Spleen (tissue), 13 donors: ENCODE measurements at places on chromosomes 11 and 22. TPM values are rescaled to one million over a fixed set of nuclear protein-coding genes. Genes with fewer than 3 reads are reported as not detected.

Gene MUC6
- total RNA-seq: not detected

Gene ADM
- 32.6 TPM for total RNA-seq

Gene GLYAT
- not detected for total RNA-seq

Gene CCDC188
- 0.69 TPM for total RNA-seq

Gene CYB5R2
- total RNA-seq: 4.8 TPM

Gene MYOD1
- not detected for total RNA-seq

Gene MPPED2
- total RNA-seq: 12.6 TPM

Gene C11orf91
- total RNA-seq: not detected

Gene JAML
- total RNA-seq: 116 TPM

Gene KREMEN1
- total RNA-seq: 29.0 TPM

Gene SYT13
- 0.64 TPM for total RNA-seq

Gene POU2AF2
- not detected for total RNA-seq

DNA sequence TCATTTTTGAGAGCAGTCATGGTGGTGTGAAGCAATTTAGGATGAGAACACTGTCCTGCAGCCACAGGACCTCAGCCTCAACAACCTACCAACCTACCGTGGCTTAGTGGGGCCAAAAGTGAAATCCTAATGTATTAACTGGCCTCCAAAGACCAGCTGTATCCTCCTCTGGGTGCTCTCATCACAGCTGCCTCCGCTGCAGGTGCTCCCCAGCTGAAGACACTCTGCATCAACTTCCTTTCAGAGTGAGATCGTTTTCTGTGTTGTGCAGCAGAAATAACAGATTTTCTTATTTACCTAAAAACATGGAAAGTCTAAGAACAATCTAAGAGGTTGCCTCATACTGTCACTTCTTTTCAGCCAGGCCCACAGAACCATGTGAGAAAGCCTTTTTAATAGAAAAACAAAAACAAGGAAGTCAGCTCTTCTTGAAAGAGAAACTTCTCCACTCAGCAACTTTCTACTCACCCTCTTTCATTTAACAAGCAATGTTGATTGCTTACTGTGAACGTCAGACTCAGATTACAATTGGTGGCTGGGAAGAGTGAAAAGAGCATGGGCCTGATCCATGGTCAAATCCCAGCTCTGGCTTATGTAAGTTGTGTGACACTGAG, 136.1 kb downstream of the TENM4 start:
- no peak for DNase-seq

- no peak for DNase-seq
These were observed 10.2 kb upstream of the NECTIN1 start for GRCh38 chr11:119739021-119739703.

GRCh38 chr11:105034813-105035620, at the start of gene CASP1:
CASP1 (minus strand) TSS chr11:105035144; CDS start chr11:105035113, 31 bp downstream.
- DNase-seq: no peak

DNA sequence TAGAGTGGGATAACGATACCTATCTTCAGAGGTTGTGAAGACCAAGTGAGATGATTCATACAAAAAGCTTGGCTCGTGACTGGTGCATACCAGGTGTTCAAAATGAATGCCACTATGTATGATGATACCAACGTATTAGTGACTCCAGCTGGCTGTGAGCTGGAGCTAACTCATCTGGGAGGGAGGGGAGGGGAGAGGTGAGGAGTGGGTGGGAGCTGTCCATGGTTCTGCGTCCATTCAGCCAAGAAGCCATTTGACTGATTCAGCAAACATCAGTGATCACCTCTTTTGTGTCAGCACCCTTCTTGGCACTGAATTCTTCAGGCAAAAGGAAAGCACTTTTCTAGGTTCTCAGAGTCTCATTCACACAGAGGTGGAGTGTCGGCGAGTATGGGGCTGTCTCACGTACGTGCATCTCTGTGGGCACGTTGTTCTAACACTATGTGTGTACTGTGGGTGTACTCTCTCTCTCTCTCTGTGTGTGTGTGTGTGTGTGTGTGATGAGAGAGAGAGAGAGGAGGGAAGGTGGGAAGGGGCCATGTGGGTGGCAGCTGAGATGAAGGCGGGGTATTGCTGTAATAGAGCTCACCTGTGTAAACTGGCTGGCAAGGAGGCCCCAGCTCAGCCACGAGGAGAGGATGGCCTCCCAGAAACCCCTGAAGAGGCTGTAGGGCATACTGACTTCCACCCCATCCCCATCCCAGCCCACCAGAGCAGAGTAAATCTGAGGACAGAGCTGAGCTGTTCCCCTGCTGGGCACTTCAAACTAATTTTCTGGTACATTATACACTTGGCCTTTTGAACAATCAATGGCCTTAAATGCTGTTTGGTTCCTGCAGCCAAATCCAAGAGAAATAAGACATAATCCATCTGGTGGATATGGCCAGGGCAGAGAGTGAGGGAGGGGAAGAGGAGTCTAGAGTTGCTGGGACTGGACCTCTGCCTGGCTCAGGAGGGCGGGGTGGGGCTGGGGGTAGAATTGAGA, 96.1 kb upstream of the THY1 start:
- DNase-seq: no peak

- DNase-seq: no peak
These were observed 848 bp downstream of the HEPN1 start for GRCh38 chr11:124919898-124920297.

DNA sequence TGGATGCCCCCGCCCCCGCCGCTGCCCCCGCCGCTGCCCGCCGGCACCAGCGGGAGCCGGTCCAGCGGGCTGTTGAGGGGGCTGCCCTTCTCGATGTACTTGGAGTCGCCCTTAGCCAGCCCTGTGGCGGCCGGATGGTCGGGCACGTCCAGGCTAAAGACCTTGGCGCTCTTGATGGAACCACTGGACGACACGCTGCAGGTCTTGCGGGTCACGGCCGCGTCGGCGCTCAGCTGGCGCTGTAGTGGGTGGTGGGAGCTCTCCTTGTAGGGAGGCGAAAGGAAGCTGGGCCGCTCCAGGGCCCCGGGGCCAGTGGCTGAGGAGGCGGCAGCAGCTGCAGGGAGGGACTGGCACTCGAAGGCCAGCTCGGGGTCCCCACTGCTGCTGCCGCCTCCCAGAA, 53.8 kb downstream of the ELFN2 start:
- DNase-seq: no peak

- DNase-seq: no peak
These were observed 104.3 kb downstream of the GAB2 start for GRCh38 chr11:78313181-78313795.

DNA sequence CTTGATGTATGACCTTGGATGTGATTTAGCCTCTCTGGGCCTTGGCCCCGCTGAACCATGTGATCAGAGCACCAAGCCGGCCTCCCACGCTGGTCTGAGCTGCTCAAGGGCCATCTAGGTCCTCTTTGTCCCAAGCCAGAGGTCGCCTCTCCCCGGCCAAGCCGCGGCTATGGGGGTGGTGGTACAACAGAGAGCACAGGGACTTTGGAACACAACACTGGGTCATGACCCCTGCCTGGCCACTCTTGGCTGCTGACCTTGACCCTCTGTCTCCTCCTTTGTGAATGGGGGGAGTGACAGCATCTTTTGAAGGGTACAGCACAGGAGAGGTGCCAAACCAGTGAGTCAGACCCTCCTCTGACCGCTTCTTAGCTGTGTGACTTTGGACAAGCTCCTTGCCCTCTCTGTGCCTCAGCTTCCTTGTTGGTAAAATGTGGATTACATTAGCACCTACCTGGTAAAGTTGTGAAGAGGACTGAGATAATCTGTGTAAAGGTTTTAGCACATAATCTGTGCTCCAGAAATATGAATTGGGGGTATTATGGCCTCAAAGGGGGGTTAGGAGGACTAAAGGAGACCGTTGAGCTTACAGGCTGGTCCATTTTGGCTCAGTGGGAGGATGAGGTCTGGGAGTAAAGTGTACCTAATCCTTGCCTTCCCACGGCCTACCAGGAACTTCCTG, 4.7 kb downstream of the SCYL1 start:
- no peak for DNase-seq

GRCh38 chr11:47534704-47535251, 18.2 kb downstream of the CELF1 start:
- no peak for DNase-seq

DNA sequence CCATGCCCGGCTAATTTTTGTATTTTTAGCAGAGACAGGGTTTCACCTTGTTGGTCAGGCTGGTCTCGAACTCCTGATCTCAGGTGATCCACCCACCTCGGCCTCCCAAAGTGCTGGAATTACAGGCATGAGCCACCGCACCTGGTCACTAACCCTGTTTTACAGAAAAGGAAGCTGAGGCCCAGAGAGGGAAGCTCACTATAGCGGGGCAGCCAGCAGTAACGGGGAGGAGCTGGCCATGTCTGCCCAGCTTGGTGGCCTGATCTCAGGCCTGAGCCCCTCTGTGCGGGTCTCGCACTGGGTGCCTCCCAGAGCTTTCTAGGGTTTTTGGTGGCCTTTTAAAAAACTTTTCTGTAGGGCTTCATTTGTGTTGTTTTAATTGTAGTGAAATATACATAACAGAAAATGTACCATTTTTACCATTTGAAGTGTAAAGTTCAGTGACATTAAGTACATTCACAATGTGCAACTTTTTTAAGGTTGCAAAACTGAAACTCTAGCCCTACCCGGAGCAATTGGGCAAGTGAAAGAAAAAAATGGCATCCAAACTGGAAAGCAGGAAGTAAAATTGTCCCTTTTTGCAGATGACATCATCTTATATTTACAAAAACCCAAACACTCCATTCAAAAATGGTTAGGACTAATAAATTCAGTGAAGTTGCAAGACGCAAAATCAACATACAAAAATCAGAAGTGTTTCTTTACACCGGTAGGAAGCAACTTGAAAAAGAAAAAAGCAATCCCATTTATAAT, 14.5 kb upstream of the CYTH4 start:
- DNase-seq: peak; percentile 78

GRCh38 chr11:124837491-124837856, 27.8 kb upstream of the ROBO3 start:
- DNase-seq: no peak

- no peak for DNase-seq
These were observed 502.1 kb downstream of the ETS1 start for GRCh38 chr11:128085276-128085675.

- DNase-seq: peak; percentile 99
These were observed at the start of gene FAM168A for GRCh38 chr11:73597956-73598718. FAM168A (minus strand) TSS chr11:73598112; CDS start chr11:73468474, 129,638 bp downstream.

DNA sequence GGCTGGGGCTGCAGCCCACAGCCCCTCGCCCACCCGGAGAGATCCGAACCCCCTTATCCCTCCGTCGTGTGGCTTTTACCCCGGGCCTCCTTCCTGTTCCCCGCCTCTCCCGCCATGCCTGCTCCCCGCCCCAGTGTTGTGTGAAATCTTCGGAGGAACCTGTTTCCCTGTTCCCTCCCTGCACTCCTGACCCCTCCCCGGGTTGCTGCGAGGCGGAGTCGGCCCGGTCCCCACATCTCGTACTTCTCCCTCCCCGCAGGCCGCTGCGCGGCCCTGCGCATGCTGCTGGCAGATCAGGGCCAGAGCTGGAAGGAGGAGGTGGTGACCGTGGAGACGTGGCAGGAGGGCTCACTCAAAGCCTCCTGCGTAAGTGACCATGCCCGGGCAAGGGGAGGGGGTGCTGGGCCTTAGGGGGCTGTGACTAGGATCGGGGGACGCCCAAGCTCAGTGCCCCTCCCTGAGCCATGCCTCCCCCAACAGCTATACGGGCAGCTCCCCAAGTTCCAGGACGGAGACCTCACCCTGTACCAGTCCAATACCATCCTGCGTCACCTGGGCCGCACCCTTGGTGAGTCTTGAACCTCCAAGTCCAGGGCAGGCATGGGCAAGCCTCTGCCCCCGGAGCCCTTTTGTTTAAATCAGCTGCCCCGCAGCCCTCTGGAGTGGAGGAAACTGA, 731 bp downstream of the GSTP1 start:
- peak; percentile 91 for DNase-seq

GRCh38 chr11:96235751-96236150, 107.2 kb downstream of the MAML2 start:
- DNase-seq: no peak

GRCh38 chr11:32311346-32312065, 123.8 kb downstream of the WT1 start:
- no peak for DNase-seq

GRCh38 chr22:26777156-26777801, 119.9 kb downstream of the MIAT start:
- DNase-seq: no peak

DNA sequence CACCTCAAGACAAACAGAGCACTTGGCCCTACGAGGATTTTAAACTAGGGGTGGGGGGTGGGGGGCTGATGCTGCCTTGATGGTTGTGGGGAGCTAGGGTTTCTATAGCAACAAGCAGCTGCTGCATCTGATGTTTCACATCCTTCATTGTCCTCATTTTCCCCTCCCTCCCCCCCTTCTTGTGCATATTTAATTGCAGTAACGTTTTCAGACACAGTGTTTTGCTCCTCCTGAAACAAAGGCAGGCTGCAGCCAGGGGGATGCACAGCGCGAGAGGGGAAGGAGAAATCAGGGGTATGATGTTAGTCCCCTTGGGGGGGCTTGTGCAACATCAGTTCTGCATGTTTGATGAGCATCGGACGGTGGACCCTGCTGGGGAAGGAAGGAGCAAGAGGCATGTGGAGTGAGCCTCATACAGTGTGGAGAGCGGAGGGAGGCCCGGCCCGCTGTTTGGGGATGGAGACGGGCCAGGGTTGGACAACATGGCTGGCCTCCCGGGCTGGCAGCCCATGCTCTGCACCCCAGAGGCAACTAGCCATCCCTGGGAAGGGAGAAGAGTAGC, 208.3 kb downstream of the CEP164 start:
- no peak for DNase-seq

DNA sequence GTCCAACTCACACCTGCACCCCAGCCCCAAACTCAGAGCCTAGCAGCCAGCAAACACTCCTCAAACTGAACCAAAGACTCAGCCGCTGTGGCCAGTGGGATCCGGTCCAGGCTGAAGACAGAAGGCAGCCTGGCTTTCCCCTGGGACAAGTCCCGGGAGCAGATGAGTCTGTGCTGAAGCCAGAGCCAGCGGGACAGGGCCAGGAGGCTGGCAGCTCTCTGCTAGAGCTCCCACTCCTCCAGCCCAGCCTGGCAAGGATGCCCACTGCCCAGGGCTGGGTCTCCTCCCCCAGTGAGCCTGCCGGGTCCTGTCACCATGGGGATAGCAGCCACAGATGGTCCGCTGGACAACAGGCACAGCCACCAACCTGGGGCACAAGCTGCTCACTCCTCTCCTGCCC, 42.9 kb upstream of the PRR5 start:
- DNase-seq: no peak

DNA sequence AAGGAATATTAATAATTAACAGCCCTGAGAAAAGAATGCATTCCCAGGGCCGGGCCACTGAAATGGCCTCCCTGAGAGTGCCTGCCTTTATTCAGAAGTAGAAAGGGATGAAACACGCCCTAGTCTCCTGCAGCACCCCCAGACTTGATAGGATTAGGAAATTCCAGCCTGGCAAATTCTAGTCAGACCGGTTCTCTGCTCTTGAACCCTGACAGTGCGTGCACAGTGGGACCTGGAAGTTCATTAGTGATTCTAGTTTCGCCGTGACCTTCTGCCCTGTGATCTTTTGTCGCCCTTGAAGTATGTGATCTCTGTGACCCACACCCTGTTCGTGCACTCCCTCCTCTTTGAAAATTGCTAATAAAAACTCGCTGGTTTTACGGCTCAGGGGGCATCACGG, 2.1 kb upstream of the GSTP1 start:
- peak; percentile 8 for DNase-seq
